ENCODE measurements at places on chromosomes 5 and 9.

DNA sequence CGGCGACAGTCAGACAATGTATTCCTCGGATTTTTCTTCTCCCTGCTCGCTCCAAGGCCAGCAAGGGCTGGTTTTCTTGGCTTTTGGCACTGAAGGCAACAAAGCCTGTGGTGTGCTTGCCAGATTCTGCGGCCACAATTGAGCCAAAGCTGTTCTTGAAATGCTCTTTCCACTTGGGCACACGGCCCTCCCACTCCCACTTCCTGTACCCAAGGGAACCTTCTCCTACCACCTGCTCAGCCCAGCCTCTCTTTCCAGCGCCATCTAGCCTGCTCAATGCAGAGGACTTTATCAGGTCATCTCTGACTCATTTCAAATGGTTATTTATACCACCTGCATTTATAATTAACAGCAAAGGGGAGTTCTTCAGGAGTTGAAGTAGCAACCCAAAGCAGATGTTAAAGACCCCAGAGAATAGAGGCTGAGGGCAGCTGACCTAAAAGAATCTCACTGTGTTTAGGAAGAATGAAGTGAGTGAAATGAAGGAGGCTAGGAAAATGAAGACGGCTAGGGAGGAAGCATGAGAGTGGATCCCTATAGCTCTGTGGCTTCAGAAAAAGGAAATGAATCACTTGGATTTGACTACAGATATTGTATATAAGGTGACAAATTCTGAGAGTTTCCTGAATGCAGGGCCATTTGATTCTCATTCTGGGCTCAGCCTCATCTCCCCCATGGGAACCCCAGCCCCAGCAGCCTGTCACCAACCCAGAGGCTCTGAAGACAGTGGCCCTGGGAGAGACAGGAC, 439.0 kb downstream of the ENC1 start:
- peak; percentile 29 for DNase-seq

DNA sequence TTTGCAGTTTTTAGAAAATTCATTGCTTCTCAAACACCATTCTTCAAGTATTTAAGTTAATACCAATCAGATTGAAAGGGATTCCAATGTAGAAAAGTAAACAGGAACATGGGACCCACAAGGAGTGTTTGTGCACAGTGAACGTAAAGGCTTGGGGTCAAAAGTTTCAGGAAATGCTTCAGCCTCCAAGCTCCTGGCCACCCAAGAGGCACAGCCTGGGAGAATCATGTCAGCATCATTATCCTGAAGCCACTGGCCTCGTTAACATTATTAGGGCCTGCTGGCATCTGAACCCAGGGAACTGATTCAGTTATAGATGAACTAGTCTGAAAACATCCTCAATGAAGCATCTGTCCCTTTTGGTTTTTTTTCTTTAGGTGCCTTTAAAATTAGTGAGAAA, 122.9 kb downstream of the NXNL2 start:
- peak; percentile 83 for DNase-seq

GRCh38 chr9:72753266-72753893, 199.5 kb downstream of the ALDH1A1 start:
- DNase-seq, result peak; percentile 28

- DNase-seq, result peak; percentile 19
Measured at GRCh38 chr9:7075154-7075553, 317.4 kb downstream of the KDM4C start.

DNA sequence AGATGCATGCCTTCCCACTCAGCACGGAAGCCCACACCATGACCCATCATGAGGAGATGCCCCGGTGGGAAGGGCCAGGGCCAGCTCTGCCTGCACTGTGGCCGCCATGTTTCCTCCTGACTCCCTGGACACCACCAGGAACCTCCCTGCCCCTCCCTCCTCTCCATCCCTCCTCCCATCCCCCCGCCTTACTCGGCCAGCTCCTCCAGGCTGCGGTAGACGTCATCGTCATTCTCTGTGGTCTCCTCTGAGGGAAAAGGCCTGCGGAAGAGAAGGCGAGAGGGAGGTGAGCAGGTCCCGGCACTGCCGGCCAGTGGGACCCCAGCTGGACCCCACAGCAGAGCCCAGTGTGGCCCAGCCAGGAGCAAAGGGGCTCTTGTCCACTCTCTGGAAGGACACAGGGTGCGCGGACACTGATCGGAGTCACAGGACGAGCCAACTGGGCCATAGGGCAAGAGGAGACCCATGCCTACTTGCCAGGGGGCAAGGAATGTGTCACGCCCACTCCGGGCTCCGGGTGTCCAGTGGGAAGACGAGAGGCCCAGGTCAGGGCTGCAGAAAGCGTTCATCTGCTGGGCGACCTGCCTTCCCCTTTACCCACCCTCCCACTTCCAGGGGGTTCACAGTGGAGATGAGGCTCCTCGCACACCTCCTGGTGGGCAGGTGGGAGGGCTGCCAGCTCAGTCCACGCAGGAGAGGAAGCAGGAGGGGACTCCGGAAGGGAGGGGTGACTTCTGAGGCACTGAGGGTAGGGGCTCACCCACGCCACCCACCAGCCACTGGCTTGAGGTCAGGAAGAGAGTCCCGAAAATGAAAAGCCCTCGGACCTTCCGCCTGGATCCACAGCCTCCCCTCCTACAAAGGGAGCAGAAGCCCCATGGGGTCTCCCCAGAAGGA, 96.2 kb upstream of the SARDH start:
- no peak for DNase-seq

GRCh38 chr5:1003296-1003937, 5.2 kb upstream of the NKD2 start:
- peak; percentile 53 for DNase-seq

GRCh38 chr9:82191082-82191770, 202.7 kb downstream of the SPATA31D1 start:
- DNase-seq, result no peak

GRCh38 chr5:90569084-90569483, 10.5 kb downstream of the ADGRV1 start:
- no peak for DNase-seq

DNA sequence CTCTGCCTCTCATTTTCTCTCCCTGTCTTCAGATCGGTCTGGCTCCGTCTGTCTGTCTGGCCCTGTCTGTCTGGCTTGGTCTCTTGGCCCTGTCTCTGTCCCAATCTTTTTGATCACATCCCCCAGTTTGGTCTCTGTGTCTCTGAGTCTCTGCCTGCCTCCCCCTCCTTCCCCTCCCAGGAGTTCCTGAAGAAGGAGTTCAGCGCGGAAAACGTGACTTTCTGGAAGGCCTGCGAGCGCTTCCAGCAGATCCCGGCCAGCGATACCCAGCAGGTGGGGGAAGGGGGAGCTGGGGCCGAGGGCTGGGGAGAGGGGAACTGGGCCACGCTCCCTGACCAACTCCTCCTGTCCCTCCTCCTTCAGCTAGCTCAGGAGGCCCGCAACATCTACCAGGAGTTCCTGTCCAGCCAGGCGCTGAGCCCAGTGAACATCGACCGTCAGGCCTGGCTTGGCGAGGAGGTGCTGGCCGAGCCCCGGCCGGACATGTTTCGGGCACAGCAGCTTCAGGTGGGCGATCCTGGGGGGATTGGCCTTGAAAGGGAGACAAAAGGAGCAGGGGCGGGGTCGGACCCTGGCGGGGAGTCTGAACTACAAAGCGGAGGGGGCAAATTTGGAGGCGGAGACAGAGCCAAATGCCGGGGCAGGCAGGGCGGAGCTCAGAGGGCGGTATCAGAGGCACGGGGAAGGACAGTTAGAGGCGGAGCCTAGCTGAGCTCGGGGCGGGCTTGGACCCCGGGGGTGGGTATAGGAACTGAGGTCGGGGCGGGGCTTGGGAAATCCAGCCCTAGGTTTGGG, 9.0 kb downstream of the RGS14 start:
- peak; percentile 77 for DNase-seq

DNA sequence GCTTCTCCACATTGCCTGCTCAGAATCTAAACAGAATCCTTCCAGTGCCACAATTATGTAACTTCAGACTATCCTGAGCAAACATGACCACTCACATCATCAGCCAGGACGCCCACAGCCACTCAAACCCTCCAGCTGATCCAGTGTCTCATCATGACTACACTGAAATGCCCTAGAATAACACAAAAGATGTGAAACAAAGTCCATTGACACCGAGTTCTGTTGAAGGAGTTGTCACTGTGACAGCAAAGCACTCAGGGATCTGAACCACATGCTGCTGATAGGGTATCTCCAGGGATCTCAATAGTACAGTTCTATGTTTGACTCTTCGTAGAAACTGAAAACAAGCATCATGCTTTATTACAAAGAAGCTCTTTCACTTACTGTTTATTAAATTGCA, 150.2 kb downstream of the GABBR2 start:
- DNase-seq, result no peak

DNA sequence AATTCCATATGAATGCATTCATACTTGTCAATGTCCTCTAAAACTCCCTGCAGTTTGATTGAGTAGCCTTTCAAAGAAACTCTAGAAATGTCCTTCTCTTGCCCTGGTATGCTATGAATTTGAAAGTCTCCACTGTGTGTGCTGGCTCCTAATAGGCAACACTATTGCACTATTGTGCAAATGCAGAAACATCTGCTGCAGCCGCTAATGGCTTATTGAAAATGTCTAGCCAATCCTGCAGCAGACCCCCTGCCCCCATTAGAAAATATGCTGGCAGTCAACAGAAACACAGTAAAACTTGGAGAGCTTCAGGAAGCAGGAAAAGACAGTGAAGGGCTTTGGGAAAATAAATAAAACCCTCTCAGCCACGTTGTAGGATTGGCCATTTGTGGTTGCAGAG, 87.3 kb upstream of the GRAMD2B start:
- peak; percentile 66 for DNase-seq

GRCh38 chr9:18185196-18185595, 288.8 kb upstream of the ADAMTSL1 start:
- peak; percentile 7 for DNase-seq

DNA sequence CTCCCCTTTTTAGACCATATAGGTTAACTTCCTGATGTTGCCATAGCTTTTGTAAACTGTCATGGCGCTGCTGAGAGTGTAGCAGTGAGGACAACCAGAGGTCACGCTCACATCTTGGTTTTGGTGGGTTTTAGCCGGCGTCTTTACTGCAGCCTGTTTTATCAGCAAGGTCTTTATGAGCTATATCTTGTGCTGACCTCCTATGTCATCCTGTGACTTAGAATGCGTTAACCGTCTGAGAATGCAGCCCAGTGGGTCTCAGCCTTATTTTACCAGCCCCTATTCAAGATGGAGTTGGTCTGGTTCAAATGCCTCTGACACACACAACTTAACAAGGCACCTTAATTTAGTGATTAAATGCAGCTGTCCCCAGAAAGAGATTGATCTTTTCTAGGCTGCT, 23.9 kb upstream of the KDM4C start:
- peak; percentile 52 for DNase-seq

DNA sequence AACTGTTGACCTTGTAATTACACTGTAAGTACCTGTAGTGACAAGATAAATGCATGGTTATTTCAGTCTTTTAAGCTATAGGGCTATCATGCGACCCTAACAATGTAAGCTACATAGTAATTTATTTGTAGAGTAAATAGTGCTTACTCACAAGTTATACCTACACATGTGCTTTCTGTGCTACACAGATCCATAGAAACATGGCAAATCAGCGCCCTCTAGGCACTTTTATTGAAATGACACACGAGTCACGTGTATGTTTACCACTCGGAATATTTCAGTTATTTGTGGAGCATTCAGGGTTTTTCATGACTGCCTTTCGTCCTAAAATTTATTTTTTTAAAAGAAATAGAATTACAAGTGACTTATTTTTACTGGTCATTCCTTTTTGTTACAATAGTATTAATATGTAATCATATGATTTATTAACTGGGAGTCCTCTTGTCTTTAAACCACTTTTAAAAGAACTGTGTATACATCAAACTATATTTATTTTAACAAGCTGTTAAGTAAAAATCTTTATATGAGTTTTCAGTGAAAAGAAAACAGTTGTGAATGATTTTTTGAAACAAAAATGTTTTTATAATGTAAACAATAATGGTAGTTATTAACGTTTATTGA, 1242.3 kb upstream of the WWC1 start:
- peak; percentile 44 for DNase-seq

GRCh38 chr9:93580654-93581380, 4.4 kb downstream of the PHF2 start:
- DNase-seq, result no peak

- no peak for DNase-seq
Measured at GRCh38 chr5:65043843-65044359, 275.2 kb downstream of the CWC27 start.

- DNase-seq, result no peak
Measured at GRCh38 chr9:121189006-121189405, 12.7 kb downstream of the RAB14 start.

DNA sequence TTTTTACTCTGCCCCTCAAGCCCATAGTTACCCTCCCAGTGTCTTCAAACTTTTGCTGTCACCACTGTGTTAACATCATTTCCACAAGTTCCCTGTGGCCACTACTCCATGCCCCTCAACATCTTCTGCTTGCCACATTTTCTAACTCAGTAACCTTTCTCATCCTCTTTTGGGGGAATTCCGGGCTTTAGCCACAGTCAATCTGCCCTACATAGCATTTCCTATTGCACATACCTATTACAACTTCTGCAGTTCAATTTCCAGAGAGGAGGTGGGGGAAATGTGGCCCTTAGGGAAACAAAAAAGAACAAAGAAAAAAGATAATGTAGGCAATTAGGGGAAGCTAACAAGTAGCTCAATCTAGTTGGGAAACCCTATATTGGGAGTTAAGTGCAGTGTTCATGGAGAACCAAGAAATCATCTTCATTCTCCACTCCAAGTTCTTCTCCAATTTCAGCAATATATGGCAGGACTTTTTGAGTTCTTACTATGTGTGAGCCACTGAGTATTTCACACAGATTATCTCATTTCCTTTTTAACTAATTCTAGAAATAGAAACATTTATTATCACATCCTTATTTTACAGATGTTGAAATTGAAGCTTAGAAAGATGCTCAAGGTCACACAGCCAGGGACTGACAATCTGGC, 40.2 kb upstream of the LPAR1 start:
- DNase-seq, result peak; percentile 8

DNA sequence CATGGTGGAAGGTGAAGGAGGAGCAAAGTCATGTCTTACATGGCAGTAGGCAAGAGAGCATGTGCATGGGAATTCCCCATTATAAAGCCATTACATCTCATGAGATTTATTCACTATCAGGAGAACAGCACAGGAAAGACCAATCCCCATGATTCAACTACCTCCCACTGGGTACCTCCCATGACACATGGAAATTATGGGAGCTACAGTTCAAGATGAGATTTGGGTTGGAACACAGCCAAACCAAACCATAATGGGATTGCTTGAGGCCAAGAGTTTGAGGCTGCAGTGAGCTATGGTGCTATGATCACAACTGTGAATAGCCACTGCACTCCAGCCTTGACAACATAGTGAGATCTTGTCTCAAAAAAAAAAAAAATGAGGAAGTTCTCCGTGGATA, 581.8 kb downstream of the TAF11L14 start:
- DNase-seq, result no peak

DNA sequence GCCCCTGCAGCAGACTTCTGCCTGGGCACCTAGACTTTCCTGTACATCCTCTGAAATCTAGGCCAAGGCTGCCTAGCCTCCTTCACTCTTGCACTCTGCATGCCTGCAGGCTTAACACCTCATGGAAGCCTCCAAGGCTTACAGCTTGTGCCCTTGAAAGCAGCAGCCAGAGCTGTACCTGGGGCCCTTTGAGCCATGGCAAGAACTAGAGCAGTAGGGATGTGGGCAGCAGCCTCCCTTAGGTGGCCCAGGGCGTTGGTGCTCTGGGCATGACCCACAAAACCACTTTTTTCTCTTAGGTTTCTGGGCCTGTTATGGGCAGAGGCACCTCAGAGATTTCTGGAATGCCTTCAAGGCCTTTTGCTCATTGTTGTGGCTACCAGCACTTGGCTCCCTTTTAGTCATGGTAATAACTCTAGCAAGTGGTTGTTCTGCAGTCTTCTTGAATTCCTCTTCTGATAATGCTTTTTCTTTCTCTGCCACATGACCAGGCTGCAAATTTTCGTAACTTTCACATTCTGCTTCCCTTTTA, 606.2 kb downstream of the TLE4 start:
- no peak for DNase-seq

- DNase-seq, result no peak
Measured at GRCh38 chr9:126149661-126150060, 177.0 kb upstream of the MVB12B start.
